ENCODE measurements at places on chromosomes 6 and 20. TPM values are rescaled to one million over a fixed set of nuclear protein-coding genes. Genes with fewer than 3 reads are reported as not detected.

Gene CALHM4
- not detected for total RNA-seq

Gene TSPO2
- not detected for total RNA-seq

DNA sequence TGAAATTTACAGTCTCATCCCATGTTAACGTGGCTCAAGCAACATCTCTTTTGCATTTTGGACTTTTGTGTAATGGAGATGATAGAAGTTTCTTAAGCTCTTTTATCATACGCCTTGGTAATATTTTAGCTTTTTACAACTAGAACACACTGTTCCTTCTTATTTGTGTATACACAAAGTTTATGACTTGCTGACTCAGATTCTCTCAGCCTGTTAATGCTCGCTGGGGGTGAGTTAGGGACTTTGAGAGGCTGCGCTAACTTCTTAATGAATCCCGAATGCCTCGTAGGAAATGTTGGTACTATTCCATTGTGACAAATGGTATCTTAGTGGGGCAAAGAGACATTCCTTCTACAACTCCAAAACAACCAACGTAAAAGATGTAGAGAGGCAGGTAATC is 509.7 kb downstream of the DOK5 start:
- DNase-seq, result no peak

GRCh38 chr6:161238500-161238899 is 35.4 kb downstream of the AGPAT4 start:
- no peak for DNase-seq

- DNase-seq, result no peak
These were observed 9.2 kb upstream of the GUCA1A start for GRCh38 chr6:42163981-42164380.

All from testis (tissue), 5 donors.